ENCODE measurements at places on chromosomes 1 and 21. TPM values are rescaled to one million over a fixed set of nuclear protein-coding genes. Genes with fewer than 3 reads are reported as not detected.

The HMCN1 gene
- 1.6 TPM for total RNA-seq

The SPRR2B gene
- total RNA-seq = not detected

The NR5A2 gene
- total RNA-seq = not detected

The PSMD4 gene
- total RNA-seq = 213 TPM

The KDM5B gene
- 18.6 TPM for total RNA-seq

The THBS3 gene
- 4.9 TPM for total RNA-seq

The RHD gene
- not detected for total RNA-seq

The RNU1-4 gene
- total RNA-seq = under 0.01 TPM

The S100A4 gene
- total RNA-seq = 33.8 TPM

The BACE2 gene
- 60.9 TPM for total RNA-seq

The RASSF5 gene
- 3.5 TPM for total RNA-seq

The VWA1 gene
- 41.6 TPM for total RNA-seq

The TRNAU1AP gene
- total RNA-seq = 30.4 TPM

The TTC39A gene
- total RNA-seq = 21.3 TPM

The CELA2B gene
- total RNA-seq = not detected

The MCOLN2 gene
- 2.5 TPM for total RNA-seq

The LRRC53 gene
- total RNA-seq = not detected

The DMBX1 gene
- total RNA-seq = not detected

The GPR157 gene
- 3.0 TPM for total RNA-seq

The LCE3B gene
- total RNA-seq = not detected

The RBP7 gene
- 11.8 TPM for total RNA-seq

The LDLRAD1 gene
- total RNA-seq = not detected

The FALEC gene
- not detected for total RNA-seq

The HECTD3 gene
- 36.6 TPM for total RNA-seq

The SPRR2D gene
- not detected for total RNA-seq

The PDE4B gene
- 2.3 TPM for total RNA-seq

The OR2T11 gene
- not detected for total RNA-seq

The CLEC20A gene
- total RNA-seq = not detected

The C8A gene
- total RNA-seq = not detected

The BRDT gene
- total RNA-seq = not detected

The CNN3 gene
- total RNA-seq = 196 TPM

The ZNF326 gene
- 7.6 TPM for total RNA-seq

The ANKRD65 gene
- total RNA-seq = 2.7 TPM

The EXO1 gene
- 30.2 TPM for total RNA-seq

The HPDL gene
- 2.9 TPM for total RNA-seq

The HES5 gene
- not detected for total RNA-seq

The PGBD5 gene
- 12.9 TPM for total RNA-seq

The UBE2U gene
- not detected for total RNA-seq

The PRKAA2 gene
- total RNA-seq = 8.4 TPM

The BTBD8 gene
- total RNA-seq = 8.7 TPM

The DEDD gene
- 22.8 TPM for total RNA-seq

The WNT2B gene
- total RNA-seq = 0.80 TPM

The LAMB3 gene
- total RNA-seq = 72.0 TPM

The CREG1 gene
- total RNA-seq = 48.1 TPM

The PDIK1L gene
- total RNA-seq = 12.3 TPM

The KLF17 gene
- total RNA-seq = not detected

The RORC gene
- total RNA-seq = not detected

The GUCA2A gene
- not detected for total RNA-seq

Data from epithelial cell of proximal tubule (primary cell).